H4 (cell line): ENCODE measurements at places on chromosomes 16 and 17.

DNA sequence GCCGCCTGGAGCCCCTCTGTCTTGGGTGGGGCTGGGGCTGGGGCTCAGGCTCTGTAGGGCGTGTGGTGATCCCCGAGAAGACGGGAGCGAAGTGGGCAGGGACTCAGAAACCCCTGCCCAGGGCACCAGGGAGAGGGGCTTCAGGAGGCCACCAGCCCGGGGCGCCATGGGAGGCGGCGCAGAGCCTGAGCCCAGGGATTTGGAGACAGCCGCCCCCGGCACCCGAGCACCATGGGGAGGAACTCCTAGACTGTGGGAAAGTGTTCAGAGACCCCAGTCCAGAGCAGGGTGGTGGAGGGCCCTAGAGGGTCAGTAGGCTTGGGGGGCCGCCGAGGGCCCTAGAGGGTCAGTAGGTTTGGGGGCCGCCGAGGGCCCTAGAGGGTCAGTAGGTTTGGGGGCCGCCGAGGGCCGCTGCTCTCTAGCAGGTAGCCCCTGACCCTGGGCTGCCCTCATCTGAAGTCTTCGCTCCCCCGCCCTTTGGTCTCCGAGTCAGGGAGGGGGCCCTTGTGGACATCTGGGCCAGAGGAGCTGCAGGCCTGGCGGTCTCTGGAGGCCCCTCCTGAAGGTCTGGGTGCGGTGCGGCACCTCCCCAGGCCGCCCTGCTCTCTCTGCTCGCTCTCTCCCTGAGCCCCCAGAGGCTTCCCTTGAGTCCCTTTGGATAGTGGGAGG is 734 bp downstream of the ARHGDIG start:
- DNase-seq, result no peak

DNA sequence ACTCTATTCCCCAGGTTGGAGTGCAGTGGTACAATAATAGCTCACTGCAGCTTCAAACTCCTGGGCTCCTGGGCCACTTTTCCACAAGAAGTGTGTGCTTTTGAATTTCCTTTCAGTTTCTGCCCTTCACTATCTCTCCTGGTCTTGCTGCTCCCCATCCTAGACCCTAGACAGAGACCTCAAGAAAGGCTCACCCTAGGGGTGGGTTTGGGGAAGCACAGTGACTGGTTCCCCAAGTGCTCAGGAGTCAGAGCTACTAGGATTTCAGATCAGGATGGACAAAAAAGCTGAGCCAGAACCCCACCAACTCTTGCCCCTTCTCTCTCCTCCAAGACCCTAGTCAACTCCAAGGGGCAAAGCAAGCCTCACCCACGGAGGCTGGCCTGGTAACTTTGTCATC is 1.6 kb upstream of the SEBOX start:
- DNase-seq, result no peak

DNA sequence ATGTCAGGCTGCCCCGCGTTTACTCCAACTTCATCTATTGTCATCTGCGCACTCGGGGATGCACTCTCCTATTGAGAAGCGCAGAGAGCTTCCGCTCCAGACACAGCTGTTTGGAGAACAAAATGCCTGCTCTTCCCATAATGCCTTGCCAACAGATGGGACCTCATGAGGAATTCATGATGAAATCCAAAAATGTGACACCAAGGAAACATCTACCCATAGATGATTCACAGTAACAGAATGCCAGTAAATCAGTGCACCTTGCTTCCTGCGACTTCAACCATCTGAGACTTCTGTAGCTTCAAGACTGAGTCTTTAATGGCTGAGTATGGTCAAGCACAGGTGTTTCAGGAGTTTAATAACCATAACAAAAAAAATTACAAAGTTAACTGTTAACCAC is 1144.9 kb upstream of the GOT2 start:
- DNase-seq, result no peak

- DNase-seq, result no peak
Observed at GRCh38 chr17:48462946-48463345, 32.9 kb upstream of the SKAP1 start.
